Effector CD4-positive, alpha-beta T cell (primary cell): ENCODE measurements at places on chromosomes 6 and 20.

- no peak for DNase-seq
Measured at GRCh38 chr6:24524805-24525204, 30.0 kb downstream of the ALDH5A1 start.

GRCh38 chr6:157877573-157878438 is 54.8 kb downstream of the SNX9 start:
- no peak for DNase-seq

DNA sequence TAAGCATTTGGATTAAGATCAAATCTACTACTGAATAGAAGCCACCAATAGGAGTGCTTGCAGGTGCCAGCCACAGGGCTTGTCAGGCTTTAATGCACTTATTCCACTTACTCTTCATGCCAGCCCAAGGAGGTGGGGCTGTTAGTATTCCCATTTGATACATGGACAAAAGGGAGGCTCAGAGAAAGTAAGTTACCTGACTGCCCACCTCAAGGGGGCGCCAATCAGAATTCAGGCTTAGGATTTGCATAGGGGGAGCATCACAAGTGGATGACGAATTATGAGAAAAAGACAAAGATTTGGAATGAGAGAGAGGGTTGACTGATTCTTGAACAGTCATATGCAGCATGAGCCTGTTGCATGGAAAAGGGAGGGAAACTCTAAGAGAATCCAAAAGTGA is 188.4 kb upstream of the TSHZ2 start:
- DNase-seq = no peak

GRCh38 chr6:7617801-7618764 is 28.1 kb downstream of the SNRNP48 start:
- DNase-seq = no peak

DNA sequence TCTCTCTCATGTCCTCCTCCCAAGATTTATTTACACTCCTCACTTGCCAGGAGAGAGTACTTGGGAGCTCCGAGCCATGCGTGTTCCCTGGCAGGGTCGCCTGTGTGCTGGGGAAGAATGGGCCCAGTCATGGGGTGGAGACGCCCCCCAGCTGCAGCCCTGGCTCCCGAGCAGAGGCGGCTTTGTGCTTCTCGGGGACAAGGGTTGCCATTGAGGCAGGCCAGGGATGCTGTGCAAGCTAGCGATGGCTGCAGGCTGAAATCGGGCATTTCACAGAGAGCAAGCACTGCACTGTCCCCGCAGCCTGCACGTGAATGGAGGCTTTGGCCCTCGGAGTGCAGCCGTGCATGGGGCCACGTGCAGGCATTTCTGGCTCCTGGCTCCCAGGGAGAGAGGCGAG is 23.8 kb downstream of the PHACTR3 start:
- no peak for DNase-seq

- DNase-seq = no peak
Measured at GRCh38 chr6:1481286-1481685, 91.9 kb downstream of the FOXF2 start.

DNA sequence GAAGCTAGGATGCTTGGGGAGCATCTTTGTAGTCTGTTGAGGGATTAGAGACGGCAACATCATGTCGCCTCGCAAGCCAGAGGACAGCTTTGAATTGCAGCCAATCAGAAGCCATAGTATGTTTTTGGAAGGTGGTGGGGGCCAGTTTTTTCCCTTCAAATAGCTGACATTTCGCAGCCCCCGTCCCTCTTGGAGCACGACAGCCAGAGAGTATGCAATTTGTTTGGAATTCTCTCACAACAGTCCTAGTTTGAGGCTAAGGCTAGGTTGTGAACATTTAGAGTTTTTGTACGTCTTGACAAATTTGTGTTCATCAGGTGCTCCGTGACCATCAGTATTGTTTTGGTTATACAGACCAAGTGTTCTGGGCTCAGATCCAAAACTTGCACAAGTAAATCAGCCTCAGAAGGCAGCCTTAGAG is 83.3 kb downstream of the PLCB1 start:
- no peak for DNase-seq

- no peak for DNase-seq
Measured at GRCh38 chr20:46050444-46050843, 21.4 kb downstream of the SLC12A5 start.

GRCh38 chr6:5942591-5942990 is 64.1 kb downstream of the NRN1 start:
- no peak for DNase-seq

DNA sequence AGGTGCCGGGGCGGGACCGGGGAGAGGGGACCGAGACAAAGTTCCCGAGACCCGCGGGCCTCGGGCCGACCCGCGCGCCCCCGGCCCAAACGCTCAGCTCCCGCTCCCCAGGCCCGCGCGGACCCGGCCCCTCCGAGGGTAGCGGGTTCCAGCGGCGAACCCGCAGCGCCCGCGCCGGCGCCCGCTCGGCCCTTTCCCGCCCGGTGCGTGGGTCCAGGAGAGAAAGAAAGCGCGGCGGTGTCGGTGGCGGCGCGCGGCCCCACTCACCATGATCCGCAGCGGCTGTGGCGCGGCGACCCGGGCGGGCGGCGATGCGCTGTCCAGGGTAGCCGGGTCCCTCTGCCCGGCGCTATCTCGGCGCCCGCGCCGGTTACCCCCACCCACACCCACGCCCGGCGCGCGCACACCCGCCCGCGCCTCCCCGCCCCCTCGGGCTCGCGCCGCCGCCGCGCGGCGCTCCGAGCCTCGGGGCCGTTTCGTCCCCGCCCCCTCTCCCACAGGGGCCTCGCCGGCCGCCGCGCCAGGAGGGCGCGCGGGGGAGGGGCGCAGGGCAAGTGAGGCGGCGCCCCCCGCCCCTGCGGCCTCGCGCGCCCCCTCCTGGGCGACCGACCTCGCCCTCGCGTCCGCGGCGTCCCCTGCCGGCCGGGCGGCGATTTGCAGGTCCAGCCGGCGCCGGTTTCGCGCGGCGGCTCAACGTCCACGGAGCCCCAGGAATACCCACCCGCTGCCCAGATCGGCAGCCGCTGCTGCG is at the start of gene ELOVL2:
Gene ELOVL2 (minus strand): TSS at position 345 of the 751 bp plus-strand sequence. CDS start 75 bp downstream, at position 270.
- no peak for DNase-seq

- no peak for DNase-seq
Measured at GRCh38 chr6:168885196-168885595, 368.4 kb downstream of the THBS2 start.

DNA sequence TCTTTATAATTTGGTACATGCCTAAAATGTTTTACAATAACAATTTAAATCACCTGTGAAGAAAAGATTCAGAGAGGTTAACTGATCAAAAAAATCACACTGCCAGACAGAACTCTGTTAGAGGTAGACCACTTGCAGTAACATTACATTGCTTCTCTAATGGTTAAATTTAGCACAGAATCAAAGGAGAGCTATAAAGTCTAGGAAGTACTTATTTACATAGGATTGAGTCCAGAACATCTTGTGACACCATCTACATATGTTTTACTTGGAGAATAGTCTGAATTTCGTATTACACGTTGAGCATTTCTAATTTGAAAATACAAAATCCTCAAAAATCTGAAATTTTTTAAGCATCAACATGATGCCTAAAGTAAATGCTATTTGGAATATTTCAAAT is 17.2 kb upstream of the TBC1D20 start:
- DNase-seq = no peak
